Glutamatergic neuron (in vitro differentiated cells): ENCODE measurements at places on chromosomes 6 and 20. TPM values are rescaled to one million over a fixed set of nuclear protein-coding genes. Genes with fewer than 3 reads are reported as not detected.

DNA sequence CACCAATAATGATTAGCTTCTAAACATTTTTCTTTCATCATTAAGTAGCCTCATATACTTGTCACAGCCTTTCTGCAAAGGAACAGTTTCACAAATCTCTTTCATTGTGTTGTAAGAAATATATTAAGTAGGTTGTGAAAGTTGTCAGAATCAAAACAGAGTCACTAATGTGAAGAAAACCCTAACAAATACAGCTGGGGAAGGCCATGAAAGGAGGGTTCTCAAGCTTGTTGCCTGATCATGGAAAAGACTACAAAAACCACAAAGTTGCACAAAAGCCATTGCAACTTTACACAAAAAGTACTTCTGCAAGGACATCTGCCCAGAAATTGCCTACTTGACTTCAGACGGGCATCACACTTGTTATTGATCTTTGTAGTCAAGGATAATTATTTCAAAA is 216.1 kb downstream of the ALDH8A1 start:
- no peak for DNase-seq

The CPXM1 gene
- total RNA-seq = 28.1 TPM

The SNAI1 gene
- 3.9 TPM for total RNA-seq

The OR2H1 gene
- total RNA-seq = not detected
